ENCODE measurements at places on chromosomes 16 and 17. TPM values are rescaled to one million over a fixed set of nuclear protein-coding genes. Genes with fewer than 3 reads are reported as not detected.

The PRSS21 gene
- 3.4 TPM for total RNA-seq

The TUBG1 gene
- total RNA-seq: 31.3 TPM

The GLIS2 gene
- 3.6 TPM for total RNA-seq

The KRT15 gene
- 15.3 TPM for total RNA-seq

The PVALEF gene
- not detected for total RNA-seq

The SLC12A3 gene
- total RNA-seq: not detected

The GP1BA gene
- not detected for total RNA-seq

The CBX4 gene
- total RNA-seq: 15.5 TPM

The KARS1 gene
- 202 TPM for total RNA-seq
